ENCODE measurements at places on chromosomes 16 and 17.
A peak's percentile ranks its signal among the peaks of the same experiment; 100 is the strongest.

GRCh38 chr16:20847550-20847949 is 41.2 kb downstream of the REXO5 start:
- no peak for DNase-seq

- DNase-seq = no peak
Observed at GRCh38 chr17:28967221-28968135, 16.2 kb upstream of the PHF12 start.

GRCh38 chr17:80673152-80673920 is 128.7 kb downstream of the RPTOR start:
- DNase-seq = no peak

DNA sequence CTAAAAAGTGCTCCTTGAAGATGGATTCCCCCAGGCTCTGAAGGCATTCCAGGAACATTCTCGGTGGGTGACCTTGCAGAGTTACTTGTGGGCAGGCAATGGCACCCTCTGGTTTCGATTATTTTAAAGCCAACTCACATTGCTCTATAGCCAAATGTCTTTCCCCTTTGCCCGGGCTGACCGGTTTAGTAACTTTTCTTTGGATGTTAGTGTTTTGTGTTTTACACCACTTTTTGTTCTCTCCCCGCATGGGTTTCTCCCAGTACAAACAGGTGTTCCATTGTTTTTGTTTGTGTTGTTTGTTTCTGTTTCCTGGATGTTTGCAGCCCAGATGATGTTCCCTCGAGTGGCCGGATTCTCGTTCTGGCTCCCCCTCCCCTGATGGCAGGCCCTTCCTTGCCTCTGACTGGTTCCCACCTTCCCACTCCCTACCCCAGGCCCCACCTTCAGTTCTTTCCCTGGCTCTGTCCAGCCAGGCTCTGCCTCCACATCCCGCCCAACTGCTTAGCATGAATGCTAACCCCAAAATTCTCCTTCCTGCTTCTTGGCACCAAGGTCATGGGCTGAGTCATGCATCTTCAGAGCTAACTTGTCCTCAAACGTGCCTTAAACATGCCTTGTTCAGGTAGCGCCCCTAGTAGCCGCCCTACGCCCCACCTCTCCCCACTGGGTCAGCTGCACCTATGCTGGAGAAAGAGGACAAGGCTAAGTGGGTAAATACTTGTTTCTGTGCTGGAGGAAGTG is 40.6 kb downstream of the ELAC2 start:
- no peak for DNase-seq

GRCh38 chr17:29726715-29727252 is 104.1 kb upstream of the CORO6 start:
- DNase-seq = no peak

DNA sequence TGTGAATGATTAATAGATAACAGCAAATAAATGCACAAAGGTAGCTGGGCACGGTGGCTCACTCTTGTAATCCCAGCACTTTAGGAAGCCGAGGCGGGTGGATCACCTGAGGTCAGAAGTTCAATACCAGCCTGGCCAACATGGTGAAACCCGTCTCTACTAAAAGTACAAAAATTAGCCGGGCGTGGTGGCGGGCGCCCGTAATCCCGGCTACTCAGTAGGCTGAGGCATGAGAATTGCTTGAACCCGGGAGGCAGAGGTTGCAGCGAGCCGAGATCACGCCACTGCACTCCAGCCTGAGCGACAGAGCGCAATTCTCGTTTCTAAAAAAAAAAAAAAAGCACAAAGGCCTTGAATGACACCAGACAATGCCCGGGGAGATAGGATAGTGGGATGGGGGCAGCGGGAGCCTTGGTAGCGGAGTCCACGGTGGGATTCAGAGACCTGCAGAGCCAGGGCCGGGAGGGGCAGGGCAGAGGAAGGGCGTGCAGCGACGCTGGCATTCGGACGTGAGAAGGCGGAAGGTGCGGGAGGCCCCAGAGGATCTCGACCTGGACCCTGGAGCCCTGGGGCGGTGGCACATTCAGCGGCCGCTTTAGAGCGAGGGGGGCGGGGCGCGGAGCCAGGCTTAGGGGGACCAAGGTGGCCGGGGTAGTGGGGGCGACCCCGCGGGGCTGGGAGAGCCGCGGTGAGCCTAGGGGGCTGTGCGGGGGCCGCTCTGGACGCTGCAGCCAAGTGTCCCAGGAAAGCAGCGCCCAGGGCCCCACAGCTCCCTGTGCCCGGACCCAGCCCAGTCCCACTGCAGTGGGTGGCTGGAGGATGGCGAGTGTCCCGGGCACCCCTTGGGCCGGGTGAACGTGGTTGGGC is 999 bp upstream of the FLYWCH2 start:
- no peak for DNase-seq

- DNase-seq = no peak
Observed at GRCh38 chr17:64388961-64389565, 1.6 kb downstream of the PECAM1 start.

DNA sequence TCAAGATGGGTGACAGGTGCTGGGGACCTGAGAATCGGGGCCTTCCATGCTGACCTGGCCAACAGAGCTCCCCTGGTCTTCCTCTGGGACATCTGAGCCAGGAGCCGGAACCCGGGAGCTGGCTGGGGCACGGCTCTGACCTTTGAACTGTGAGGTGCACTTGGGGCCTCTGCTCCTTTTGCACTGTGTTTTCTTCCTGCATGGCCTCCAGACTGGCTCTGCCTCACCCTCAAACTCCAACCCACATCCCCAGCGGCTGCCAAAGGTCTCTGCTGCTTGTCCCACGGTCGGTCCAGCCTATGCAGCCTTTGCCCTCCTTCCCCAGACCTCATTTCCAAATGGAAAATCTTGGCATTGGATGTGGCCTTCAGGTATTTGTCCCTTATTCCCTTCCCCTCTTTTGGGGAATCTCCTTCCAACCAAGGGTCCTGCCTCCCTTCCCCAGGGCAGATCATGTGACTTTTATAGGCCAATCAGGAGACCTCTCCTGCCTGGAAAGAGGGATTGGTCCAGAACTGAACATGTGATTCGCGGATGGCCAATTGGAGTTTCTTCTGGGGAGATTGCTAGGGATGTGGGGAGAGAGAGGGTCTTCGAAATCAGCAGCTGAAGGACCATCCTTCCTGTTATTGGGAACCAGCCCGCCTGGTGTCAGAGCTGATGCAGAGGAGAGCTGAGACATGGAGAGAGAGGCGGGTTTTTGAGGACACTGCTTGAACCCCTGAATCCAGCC is 117.9 kb downstream of the CYLD start:
- DNase-seq = no peak

DNA sequence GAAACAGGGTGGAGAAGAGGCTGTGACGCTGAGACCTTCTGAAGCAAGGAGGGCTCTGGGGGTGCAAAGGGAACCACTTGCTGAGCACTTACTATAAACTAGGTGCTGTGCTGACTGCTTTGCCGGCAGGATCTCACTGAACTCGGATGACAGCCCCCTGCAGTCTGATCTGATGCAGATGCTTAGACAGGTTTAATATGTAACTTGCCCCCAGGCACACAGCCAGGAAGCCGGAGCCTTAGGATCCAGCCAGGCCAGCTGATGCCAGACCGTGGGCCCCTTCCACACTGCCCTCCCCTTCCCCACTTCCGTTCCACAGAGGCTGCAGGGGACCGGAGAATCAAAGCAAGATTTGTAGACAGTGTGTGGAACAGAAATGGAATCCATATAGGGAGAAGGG is 23.1 kb downstream of the SPACA3 start:
- DNase-seq = no peak

DNA sequence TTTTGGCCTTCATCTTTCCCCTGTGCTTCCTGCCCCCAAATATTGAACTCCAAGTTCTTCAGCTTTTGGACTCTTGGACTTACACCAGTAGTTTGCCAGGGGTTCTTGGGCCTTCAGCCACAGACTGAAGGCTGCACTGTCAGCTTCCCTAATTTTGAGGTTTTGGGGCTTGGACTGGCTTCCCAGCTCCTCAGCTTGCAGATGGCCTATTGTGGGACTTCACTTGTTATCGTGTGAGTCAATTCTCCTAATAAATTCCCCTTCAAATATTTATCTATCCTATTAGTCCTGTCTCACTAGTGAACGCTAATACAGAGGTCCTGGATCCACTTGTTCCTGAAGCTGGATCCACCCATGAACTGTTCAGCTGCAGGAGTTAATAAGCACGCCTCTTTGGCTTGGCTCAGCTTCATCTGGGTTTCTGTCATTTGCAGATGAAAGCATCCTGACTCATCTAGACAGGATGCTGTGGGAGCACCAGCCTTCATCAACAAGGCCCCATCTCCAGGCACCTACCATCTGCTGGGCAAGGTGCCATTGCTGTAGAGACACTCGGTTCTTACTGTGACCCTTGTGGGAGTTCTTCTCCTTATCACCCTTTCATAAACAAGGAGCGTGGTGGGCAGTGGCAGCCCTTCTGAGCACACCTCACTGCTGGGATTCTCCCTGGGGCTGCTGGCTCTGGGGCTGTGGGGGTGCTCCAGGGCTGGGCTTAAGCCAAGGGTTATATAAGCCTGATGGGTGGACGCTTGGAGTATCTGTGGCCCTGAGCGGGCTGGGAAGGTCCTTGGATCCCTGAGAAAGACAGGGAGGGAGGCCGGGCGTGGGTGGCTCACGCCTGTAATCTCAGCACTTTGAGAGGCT is 23.1 kb downstream of the LAT start:
- peak; percentile 58 for DNase-seq

GRCh38 chr16:81808933-81809480 is 29.9 kb downstream of the PLCG2 start:
- no peak for DNase-seq

DNA sequence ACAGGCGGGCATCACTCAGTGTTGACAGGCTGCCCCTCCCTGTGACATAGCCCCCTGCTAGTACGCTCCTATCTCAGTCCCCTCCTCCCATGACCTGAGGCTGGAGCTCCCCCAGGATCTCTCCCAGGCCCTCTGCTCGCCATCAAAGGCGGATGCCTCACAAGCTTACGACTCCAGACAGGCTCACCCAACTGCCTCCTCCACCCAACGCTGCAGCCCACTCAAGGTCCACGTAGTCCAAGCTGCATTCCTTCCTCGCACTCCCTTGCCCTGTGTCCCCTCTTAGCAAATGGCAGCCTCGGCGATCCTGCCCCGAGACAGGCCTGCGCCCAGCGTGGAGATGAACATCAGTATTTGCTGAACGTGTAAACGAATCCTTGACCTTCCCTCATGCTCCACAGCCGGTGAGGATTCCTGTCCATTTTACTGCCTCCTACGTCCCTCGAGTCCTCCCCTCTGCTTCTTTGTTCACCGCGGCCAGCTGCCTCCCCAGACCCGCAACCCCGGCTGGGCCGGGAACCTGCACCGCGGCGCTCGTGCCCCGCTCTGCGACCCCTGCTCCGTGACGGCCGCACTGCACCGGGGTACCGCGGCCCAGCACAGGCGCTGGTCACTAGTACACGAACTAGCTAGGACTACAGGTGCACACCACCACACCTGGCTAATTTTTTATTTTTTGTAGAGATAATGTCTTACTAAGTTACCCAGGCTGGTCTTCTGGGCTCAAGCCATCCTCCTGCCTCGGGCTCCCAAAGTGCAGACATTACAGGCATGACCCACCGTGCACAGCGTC is 838 bp upstream of the TMEM97 start:
- DNase-seq = no peak

- no peak for DNase-seq
Observed at GRCh38 chr17:75636381-75637142, 3.3 kb downstream of the SMIM5 start.

- no peak for DNase-seq
Observed at GRCh38 chr16:56938664-56939513, 6.9 kb downstream of the HERPUD1 start.

DNA sequence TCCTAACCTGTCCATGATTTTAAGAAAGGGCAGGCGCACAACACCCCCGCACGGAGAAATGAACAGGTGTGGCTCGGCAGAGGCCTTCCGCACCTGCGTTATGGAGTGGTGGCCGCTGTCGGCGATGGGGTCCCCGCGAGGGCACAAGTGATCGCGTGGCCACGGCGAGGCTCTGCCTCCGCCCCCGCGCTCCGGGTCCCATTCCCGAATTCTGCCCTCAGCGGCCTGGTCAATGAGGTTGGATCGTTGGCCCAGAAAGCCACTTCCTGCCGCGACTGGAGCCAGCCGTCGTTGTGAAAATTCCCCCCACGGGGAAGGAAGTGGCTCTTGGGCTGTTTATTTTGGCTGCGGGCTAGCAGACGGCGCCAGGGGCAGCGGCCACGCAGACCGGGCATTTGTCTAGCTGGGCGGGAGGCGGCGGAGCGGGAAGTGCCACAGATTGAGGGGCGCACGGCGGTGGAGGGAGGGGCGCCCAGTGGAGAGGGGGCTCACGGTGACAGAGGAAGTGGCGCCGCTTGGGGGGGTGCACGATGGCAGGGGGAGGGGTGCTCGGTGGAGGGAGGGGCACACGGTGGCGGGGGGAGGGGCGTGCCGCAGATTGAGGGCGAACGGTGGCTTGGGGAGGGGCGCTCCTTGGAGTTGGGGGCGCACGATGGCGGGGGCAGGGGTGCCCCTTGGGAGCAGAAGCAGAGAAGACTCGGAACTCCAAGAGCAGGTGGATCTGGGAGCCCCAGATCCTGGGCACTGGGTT is 25.0 kb downstream of the MRC2 start:
- peak; percentile 10 for DNase-seq

DNA sequence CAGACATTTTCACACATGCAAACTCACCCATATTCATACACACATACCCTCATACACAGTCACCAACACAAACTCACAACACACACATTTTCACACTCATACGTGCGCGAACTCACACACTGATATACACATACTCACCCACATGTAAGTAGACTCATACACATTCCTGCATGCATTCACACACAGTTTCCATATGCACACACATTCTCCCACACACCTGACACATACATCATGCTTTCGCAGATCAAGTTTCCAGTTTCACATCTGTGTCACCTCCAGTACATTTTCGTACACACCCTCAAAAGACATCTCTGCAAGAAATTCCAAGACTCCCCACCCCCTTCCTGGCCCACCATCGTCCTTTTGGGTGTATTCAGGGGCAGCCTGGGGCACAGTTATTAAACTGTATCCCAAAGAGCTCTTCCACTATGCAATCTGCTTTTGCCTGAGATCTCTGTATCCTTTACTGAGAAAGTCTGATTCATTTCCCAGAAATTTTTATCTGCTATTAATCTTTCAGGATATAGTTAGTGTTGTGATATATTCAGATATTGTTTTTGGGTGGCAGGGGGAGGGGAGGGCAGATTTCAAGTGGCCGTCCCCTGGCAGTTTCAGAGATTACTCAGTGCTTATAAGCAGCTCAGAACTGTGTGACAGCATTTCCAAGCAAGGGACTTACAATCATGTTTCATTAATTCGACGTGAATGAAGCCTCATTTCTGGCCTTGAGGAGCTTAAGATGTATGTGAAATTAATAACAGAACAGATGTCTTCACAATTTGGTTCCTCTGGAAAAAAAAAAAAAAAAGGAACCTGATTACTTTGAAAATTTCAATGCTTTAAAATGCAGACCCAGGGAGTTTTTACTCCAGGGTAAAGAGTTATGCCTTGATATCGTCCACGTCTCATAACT is 35.3 kb upstream of the MMP2 start:
- DNase-seq = no peak

DNA sequence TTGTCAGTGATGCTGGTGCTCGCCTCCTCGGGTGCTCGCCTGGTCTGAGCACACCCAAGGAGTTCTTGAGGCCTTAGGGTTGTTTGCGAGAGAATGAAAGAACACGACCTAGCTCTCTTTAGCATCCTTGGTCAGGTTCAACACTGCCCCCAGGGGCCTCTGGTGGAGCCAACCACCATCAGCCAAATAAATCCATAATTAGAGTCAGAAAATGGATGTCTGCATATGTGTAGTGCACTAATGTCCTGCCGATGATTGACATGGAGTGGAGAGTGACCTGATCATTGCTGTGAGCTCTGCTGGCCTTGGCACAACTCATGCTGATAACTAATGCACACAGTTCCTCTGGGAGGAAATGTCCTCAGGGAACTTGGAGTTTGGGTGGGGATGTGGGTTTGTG is 8.2 kb upstream of the STH start:
- DNase-seq = no peak
